ENCODE measurements at places on chromosomes 16 and 17.
A peak's percentile ranks its signal among the peaks of the same experiment; 100 is the strongest.

DNA sequence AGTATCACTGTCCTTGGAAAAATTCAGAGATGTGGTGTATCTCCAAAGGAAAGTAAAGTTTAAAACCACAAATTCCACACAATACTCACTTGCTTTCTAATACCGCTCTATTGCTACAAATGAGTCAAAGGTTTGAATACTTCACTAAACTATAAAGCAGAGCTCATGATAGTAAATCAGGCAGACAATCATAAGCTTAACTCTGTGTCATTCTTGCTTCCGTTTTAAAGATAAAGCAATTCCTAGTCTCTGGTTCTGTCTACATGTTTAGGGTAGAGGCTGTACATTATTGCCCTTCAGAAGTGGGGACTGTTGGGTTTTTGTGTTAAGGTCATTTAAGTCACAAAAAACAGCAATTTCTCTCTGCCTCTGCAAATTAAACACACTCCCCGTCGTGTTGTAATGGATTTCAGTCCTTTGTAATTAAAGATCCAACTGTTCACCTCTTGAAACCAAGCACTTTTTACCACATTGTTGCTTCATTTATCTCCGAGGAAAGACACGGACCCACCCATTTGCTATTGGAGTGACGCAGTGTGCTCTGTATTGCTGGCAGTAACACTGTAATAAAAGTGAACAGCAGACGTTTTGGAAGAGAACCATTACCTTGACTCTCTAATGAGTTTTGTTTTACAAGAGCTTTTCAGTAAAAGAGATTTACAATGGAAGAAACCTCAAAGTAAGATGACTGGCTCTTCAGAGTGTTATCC, 83.1 kb upstream of the CNTNAP4 start:
- DNase-seq = no peak

DNA sequence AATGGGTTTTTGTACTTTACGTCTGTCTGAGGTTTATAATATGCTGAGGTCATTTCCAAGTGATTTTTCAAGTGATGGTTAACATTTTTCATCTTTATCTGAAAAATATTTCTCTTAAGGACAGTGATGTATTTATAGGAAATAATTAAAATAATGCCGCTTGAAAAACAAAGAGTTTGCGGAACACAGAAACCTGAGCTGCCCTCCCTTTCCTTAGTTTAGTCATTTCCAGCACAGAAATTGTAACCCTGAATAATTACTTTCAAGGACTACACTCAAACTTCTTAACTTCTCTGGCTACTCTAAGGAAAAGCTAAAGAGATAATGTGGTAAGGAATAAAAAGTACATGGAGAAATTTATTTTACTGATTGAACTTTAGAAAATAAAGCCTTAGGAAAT, 54.6 kb downstream of the MRTFB start:
- no peak for DNase-seq

GRCh38 chr17:6700948-6701307, 12.2 kb downstream of the SLC13A5 start:
- no peak for DNase-seq

- DNase-seq = peak; percentile 82
These were observed 503 bp downstream of the C16orf54 start for GRCh38 chr16:29745121-29745852.

DNA sequence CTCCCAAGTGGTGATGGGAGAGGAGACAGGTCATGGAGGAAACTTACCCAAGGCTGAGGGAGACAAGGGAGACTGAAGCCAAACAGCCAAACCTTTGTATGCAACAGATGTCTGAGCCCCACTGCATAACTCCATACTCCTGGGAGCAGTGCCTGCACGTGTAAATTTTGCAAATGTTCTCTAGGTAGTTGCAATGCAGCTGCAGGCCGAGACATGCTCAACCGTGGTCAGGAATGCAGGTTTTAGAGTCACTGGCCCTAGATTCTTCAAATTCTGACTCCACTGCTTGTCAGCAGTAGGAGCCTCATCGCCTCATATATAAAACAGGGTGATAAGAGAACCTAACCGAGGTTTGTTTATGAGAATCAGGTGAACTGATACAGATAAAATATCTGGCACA, 11.5 kb downstream of the DYNLRB2 start:
- DNase-seq = no peak

DNA sequence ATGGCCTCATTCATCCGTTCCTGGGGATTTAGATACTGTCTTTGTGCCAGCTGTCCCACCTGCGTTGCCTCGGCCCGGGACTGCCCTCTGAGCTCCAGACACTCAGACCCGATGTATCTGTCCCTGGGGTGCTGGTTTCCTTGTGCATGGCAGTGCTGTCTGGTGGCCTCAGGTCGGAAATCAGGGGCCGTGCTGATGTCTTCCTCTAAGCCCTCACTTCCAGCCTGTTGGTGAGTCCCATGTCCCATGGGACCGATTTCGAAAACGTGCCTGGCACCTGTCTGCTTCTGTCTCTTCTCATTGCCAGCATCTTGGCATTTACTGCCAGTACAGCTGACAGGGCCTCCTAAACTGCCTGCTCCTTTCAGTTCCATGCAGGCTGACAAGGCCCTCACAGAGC, 22.1 kb downstream of the NT5M start:
- no peak for DNase-seq

Measured in activated CD8-positive, alpha-beta memory T cell treated with anti-CD3 and anti-CD28 coated beads, Interleukin-2, amount 50 U/mL, for 48 hours (primary cell).